ENCODE measurements at places on chromosomes 4 and X.

DNA sequence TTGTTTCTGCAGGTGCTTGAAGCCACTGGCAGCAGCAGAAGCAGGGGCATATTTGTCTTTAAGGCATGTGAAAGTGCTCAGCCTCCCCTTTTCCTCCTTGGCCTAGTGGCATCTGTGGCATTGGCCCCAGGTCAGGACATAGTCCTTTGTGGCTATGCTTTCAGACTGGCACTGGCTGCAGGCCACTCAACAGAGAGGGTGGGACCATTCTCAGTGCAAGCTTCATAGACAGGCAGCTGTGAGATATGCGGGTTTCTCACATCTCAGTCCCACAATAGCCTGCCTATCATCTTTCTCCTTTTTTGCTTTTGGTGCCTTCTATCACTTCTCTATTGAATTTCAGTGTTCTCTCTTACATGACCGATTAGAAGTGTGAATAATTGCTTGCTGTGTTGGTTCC is 104.8 kb downstream of the ACTRT1 start:
- DNase-seq = no peak

- DNase-seq = no peak
Measured at GRCh38 chr4:128582427-128582870, 227.1 kb upstream of the JADE1 start.

GRCh38 chr4:108458681-108459080 is 161.7 kb upstream of the RPL34 start:
- DNase-seq = no peak

DNA sequence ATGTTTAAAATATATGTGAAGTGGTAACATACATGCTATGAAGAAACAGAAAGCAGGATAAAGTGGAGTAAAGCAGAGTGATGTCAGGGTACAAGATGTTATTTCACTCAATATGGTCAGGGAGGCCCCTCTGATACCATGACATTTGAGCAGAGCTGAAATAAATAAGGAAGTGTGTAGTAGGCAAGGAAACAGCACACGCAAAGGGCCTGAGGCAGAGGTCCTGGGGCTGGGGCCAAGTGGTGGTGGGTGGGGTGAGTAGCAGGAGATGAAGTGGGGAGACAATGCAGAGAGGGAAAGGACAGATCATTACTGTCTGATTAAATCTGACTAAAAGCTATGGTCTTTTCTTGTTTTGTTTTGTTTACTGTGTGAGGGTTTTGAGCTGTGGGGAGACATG is 61.1 kb downstream of the FAM13A start:
- DNase-seq = no peak

DNA sequence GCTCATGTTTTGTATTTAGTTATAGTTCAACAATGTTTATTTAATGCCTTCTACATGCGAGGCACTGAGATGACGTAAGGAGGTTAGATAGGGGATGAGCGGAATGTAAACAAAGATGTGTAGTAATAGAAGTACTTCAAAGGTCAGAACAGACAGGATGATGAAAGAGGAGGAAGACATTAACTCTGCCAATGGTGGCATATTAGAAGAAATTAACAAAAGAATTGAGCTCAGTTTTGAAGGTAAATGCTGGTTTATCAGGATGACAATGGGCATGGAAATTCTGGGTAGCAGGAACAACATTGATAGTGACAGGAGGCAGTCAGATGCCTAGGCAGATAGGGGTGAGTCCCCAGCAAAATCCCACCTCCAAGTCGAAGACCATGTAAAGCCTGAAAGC is 62.3 kb upstream of the PGRMC2 start:
- no peak for DNase-seq

- no peak for DNase-seq
Measured at GRCh38 chr4:650951-651883, 22.9 kb downstream of the ATP5ME start.

DNA sequence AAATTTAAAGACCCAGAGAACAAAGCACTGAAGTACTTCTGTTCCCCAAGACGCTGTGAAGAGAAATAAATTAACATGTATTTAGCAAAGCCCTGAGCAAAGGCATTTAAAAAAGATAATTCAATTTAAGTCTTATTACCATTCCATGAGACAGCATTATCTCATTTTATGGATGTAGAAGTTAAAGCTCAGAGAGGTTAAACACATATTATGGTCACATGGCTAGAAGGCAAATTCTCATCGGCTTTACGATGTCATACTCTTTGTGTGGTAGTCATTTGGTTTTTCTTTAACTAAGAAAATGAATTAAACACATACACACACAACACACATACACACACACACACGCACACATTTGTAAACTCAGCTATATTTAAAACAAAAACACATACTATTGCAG is 262.7 kb downstream of the HS3ST1 start:
- no peak for DNase-seq

GRCh38 chr4:26964994-26965393 is 104.4 kb downstream of the STIM2 start:
- no peak for DNase-seq
